ENCODE measurements at places on chromosomes 6 and 20.

DNA sequence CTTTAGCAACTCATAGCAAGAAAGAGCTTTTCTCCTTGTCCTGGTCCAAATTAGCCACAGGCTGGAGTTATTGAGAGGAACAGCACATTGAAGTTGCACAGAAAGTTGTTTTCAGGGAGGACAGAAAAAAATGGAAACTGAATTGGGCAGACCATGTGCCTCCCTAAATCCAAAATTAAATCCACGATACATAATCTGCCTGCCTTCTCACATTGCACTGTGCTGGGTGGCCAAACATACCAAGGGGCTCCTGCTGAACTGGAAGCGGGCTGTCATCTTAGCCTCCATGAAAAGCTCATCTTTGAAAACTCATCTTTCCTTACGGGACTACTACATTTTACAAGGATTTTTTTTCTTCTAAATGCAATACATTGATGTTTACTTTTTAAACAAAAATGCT, 59.9 kb downstream of the TNFAIP3 start:
- DNase-seq = no peak

DNA sequence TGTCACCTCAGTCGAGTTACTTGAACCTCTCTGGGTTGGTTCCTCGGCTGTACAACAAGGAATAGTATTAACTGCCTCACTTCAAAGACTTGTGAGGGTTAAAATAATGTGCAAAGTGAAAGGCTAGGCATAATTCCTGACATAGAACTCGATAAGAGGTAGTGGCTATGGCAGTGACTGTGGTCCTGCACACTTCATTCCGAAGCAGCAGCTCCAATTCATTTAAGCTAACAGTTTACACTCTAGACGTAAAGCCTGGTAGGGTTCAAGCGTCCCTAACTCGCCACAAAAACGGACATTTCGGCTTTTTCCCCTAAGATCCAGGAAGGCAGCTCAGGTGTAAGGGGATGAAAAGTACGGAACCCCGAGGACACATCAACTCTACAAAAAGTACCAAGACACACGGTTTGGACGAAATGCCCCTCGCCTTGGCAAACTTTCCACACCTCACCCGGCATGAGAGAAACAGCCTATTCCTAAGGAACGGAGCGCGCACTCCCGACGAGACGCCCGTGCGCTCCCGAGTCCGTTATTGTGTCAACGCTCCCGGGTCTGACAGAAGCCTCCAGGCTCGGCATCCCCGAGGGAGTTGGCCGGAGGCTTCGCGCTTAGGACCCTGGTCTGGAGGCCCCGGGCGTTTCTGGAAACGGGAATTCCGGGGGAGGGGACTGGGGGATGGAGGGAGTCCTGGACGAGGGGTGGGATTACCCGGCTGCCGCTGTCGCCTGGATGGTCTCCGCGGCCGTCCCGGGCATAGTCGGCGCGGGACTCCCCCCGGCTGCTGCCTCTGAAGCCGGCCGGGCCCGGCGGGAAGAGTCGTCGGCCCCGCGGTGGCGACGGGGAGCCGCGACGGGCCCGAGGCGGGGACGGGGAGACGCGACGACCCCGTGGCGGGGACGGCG, 937 bp downstream of the ZNF318 start:
- peak; percentile 37 for DNase-seq

DNA sequence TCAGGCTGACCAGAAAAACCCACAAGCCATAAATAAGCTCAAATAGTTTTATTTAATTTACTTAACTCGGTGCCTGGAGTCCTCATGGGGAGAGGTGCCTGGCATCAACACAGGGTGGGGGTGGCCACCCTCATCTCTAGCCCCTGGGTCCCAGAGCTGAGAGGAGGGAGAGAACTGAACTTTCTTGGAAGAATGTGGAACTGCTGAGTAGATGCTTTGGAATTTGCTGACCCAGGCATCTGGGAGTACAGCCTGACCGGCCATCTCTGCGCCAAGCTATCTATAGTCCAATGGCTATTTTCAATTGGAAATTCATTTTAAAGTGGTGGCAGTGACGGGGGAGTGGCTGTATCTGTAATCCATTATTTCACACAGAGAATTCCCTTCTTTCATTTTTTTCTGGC, 104.8 kb downstream of the CDH26 start:
- DNase-seq = peak; percentile 91

DNA sequence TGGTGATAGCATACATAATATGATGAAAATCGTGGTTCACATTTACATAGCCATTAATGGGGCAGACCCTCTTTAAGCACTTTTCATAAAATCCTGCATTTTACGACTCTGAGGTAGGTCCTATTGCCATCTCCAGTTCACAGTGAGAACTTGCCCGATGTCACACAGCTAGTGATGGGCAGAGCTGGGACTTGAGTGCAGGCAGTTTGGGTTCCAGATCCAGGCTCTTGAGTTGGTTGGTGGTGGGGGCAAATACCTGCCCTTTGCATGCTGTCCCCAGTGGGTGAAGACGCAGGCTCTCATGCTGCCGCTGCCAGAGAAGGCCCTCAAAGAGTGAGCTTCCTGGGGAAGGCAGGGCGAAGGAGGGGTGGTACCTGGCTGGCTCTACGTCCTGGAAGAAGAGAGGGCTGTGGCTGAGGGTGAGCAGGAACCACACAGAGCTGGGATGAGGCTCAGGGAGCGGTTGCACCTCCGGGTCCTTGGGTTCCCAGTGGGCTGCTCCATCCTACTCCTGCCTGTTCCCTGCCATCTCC, 6.1 kb upstream of the BAK1 start:
- DNase-seq = no peak

DNA sequence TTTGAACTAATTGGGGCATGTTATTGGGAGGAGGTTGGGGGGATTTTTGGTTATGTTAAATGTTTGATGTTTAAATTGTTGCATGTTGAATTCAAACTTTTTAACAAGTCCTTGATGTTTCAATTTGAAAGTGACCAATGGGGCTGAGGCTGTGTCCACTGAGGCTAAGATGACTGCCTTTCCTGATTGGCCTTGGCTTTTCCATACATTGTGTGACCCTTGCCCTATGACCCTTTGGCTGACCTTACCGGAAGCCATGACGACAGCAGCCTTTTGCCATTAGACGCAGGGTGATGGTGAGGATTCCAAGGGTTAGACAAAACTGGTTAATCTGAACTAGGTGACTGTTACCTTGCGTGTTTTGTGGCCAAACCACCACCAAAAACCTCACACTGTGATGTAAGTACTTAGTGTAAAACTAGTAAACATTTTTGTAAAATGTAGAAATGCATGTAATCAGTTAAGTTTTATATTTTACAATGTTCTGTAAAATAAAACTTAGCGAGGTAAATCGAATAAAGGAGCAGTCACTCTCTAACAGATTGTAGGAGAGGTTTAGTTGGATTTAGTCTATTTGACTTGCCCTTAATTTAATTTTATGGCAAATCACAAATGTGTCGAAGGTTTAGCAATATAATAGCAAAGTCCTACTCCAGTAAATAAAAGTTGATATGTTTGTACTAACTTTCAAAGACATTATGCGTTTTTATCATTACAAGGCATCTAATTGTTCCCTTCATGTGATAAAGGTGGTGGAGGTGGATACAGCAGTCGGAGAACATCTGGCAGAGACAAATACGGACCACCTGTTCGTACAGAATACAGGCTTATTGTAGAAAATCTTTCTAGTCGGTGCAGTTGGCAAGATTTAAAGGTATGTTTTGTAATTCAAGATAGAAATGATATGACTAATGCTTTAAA, 1.6 kb downstream of the SRSF6 start:
- peak; percentile 21 for DNase-seq

DNA sequence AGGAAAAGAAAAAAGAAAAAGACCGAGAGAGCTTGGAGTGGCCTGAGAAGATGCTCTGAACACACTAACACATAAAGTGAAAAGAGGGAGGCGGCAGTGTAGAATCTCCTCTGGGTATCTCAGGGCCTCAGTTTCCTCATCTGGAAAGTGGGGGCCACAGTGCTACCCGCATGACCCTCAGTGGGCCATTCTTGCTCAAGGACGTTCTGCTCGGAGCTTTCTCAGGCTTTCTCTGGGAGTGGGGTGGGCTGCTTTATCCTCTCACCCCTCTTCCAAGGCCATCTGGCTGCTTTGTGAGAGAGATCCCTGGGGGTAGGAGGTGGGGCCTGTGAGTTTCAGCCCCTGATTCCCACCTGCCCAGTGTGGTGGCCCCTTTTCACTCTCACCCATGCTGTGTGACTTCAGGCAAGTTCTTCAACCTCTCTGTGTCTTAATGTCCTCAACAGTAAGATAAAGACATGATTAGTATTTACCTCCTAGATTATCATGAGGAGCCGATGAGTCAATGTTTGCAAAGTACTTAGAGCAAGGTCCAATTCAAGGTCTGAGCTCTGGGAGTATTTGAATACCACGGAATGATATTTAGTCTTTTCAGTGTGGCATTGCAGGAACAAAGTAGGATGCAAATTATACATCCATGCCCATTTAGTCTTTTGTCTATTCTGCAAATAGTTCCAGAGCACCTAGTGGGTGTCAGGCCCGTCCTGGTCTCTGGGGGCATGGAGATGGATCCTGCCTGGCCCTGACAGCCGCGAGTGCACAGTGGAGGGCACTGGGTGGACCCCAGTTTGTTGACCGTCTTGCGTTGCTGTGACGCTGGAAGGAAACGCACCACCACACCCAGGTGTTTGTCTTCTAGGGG, 34.3 kb downstream of the SRC start:
- DNase-seq = peak; percentile 43

DNA sequence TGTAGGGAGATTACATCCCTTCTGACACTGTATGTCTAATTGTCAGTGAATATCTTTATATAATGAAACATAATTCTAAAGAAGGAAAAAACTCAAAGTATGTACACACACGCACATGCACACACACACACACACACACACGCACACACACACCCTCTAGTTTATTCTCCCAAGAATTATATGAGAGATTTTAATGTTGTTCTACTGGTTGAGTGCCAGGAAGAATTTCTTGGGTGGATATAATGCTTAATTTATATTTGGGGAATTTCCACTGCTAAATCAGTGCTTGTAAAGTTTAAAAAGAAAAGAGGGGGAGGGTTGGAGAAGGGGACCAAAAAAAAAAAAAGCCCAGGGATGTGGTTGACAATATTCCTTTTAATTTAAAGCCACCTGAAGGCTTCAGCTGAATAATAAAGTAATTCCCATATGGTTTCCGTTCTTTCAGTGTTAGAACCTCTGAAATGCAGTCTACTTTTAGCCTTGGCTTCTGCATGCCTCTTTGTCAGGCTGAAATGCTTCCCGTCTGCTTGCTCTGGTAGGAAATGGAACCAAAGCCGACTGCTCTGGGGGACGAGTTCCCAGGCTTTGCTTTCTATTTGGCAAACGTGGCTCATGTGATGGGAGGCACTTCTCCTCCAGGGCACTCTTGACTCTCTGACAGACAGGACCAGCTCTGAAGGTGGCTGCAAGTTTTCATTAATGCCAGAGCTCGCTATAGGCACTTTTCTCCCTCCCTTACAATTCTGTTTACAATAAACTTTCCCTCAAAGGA, 225.4 kb downstream of the PRL start:
- DNase-seq = peak; percentile 69

- DNase-seq = no peak
These were observed 156.7 kb downstream of the LPA start for GRCh38 chr6:160507420-160507819.

DNA sequence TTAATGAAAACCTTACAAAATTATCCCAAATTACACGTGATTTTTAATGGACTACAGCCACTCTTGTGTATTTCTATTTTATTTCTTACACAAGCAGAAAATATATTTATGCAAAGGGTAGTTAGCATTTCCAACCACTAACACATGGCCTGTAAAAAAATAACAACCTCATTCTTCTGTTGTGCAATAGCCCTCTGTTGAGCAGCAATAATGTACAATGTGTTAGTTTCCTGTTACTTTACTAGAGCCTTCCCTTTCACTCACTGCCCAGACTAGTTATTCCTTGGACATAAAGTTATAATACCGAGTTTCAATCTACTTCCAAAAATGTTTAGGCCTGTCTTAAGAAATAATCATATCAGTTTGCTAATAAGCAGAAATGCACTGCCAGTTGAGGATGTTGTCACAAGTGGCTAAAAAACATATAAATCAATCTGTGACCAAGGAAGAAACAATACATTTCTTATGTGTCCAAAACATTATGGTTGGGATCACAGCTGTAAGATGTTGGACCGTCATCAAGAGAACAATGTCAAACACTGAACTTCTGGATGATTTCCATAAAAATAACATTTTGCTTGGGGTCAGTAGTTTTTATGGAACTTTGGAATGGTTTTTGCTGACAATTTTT, 73.6 kb upstream of the RNF146 start:
- DNase-seq = peak; percentile 50

Data from fibroblast of skin of right biceps (primary cell).